ENCODE measurements at places on chromosomes 11 and 22. TPM values are rescaled to one million over a fixed set of nuclear protein-coding genes. Genes with fewer than 3 reads are reported as not detected.

OR4S1 gene
- total RNA-seq, result not detected

RBFOX2 gene
- total RNA-seq, result 228 TPM

HEPHL1 gene
- not detected for total RNA-seq

DNA sequence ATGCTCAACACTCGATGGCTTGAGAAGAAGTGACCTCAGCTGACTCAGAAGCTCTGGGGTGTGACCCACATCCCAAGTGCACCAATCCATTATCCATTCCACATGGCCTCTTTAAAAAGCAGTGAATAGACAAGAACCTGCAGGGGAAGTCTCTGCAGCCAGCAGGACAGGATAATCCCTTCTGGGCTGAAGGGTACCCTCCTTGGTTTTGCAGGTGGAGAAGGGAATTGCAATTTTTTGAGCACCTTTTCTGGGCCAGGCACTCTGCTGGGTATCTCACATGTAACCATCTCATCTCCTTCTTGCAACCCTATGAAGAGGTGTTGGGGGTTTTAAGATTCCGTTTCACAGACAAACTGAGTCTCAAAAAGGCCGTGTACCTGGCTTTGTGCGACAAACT lies 76.6 kb downstream of the MYO18B start:
- no peak for DNase-seq

GRCh38 chr11:17612221-17613188 lies 65.4 kb downstream of the OTOG start:
- DNase-seq, result no peak

DNA sequence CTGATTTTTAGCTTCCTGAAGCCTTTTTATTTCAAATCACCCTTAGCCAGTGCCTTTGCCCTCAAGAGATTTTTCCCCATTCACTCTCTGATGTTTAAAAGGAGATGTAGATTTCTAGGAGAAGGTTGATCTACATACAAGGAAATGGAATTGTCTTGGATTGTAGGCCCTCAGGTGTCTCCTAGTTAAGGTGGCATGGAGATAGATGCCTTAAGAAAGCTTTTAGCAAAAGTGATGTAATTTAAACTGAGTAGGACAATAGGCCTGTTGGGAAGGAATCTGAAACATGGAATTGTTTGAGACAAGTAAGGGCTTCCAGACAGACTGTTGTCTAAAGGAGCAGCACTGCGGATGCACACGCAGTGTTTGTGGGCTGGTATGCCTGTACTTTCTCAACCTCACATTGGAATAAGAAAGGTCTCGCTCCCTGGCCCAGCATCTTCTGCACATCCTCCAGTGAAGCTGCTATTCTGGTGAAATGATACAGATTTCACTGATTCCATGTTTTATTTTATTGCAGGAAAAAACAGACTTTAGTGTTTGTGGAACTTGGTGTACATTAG lies 69.8 kb upstream of the SLC25A18 start:
- DNase-seq, result no peak

- no peak for DNase-seq
These were observed 660.5 kb downstream of the NTM start for GRCh38 chr11:132030896-132031295.

DNA sequence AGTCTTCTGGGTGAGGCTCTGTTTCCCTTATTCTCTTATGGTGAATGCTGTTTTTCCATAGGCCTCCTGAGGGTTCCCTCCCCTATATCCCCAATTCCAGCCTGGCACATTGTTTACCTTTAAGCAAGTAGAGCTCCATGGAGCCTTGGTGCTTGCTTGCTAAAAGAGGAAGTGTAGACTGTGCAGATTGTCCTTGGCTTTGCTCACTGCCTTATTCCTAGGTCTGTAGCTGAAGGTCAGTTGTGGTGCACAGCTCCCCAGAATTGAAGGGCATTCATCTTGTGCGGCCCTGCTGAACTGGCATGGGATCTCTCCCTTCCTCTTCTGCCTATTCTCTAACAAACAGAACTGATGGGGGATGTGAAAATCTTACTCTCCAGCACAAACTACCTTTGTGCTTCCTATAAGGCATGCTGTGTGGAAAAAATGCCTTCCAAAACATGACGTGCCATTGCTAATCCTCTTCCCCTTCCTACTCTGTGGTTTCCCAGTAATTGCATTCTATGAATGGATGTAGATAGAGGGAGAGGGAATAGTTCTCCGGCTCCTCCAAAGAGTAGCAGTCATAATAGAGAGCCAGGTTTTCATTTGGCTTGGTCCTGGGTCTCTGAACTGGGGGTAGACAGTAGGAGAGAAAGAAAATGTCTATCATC lies 34.2 kb upstream of the PLET1 start:
- DNase-seq, result no peak

DNA sequence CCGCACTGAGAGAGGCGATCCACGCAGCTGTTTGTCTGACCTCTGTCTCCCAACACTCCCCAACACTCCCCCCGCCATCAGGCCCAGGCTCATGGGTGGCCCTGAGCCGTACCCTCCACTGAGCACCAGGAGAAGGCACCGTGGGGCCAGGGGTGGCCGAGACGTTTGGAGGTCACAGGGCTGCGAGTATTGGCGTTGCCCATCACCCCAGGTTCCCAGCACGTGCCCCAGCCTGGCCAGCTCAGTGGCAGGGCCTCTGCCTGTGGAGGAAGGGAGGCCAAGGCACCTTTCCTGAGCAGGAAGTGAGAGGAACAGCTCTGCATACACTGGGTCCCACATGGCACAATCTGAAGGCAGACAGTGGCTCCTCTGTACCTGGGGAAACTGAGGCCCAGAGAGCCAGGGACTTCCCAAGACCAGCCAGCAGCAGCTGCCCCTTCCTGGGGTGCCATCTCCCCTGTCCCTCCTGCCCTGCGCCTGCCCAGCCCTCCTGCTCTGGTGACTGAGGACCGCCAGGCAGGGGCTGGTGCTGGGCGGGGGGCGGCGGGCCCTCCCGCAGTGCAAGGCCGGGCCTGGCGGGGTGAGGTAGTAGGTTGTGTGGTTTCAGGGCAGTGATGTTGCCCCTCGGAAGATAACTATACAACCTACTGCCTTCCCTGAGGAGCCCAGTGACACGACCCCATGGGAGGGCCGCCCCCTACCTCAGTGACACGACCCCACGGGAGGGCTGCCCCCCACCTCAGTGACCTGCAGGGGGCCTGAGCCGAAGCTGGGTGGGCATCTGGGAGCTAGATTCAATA lies 37.0 kb upstream of the PPARA start:
- DNase-seq, result no peak

DNA sequence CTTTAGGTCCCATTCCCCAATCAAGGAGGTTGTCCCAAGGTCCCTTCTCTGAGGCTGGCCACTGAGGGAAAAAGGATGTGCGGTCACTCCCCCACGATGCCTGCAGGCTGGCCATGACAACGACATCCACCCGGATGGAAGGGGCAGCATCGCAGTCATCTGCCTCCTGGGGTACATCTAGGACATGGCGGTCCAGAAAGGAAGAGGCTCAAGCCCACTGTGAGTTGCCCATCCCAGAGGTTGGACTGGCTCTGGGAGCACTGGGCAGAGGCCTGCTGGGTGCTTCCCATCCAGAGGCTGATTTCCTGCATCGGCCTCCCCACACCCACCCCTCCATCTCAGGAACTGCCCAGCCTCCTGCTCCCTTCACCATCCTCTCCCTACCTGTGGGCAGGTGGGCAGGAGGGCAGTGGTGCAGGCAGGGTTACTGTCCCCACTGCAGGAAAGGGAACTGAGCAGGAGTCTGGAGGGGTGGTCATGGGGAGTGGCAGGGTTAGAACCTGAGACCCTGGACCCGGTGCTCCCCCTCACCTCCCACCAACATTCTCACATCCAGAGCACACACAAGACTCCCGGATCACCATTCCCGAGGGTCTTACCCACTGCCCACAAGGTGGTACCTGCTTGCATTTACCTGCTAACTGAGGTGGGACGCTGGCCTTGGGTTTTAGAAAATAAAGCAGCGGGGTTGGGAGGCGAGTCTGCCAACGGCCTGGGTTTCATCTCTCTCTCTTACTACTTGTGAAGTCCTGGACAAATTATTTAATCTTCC lies 4.4 kb downstream of the RCE1 start:
- DNase-seq, result no peak

- DNase-seq, result no peak
These were observed 96.3 kb downstream of the PAX6 start for GRCh38 chr11:31714840-31715239.

DNA sequence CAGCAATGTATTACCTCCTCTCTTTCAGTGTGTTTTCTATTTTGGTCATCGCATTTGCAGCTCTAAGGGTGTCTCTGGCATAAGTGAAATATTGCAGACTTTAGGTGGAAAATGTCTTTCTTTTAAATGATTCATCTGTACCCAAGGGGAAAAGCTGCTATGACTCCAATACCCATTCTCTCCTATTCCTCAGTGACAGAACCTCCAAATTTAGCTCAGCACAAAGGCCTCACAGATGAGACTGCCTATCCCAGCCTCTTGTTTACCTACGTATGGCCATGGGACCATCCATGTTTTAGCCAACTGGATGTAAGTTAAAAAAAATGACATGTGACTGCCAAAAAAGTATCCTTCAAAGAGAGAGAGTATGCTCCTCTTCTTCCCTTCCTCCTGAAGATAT lies 7.9 kb downstream of the MTMR2 start:
- no peak for DNase-seq

DNA sequence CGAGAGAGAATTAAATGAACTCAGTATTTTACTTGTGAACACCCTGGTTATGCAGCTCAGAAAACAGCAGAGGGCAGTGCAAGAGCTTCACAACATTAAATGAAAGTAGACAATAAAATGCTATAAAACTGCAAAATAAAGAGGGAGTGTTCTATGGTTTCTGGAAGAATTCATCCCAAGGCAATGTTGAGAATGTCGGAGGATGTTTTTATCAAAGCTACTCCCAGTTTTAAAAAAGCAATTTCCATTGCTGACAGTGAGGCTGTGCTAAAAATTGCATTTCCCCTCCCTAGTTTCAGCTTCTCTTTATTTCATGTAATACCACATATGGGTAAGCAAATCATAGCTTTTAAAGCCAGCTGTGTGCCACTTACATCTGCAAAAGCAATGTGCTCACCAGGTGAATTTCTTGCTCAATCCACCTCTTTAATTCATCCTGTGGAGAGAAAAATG lies 296.8 kb downstream of the RAB38 start:
- peak; percentile 9 for DNase-seq

DNA sequence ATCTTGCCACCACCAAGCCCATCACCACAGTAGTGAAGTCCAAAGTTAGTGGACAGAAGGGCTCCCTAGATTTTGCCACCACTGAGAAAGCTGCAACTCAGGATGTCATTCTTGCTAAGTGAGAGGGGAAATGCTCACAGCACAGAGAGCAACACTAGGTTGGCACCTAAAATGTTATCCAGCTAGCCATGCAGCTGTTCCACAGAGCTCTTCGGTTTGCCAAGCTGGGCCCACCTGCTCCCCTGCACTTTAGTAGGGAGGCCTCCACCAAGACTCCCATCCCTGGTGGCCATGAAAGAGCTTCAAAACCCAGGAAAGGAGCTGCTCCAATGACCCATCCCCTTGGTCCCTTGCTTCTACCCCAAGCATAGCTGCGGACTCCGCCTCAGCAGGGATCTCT lies 63.8 kb downstream of the TRIM29 start:
- no peak for DNase-seq

Measured in endothelial cell (in vitro differentiated cells).